Stimulated activated CD8-positive, alpha-beta memory T cell treated with anti-CD3 and anti-CD28 coated beads, Interleukin-4, amount 100 ng/mL, for 4 hours (primary cell): ENCODE measurements at places on chromosomes 16 and 17.

DNA sequence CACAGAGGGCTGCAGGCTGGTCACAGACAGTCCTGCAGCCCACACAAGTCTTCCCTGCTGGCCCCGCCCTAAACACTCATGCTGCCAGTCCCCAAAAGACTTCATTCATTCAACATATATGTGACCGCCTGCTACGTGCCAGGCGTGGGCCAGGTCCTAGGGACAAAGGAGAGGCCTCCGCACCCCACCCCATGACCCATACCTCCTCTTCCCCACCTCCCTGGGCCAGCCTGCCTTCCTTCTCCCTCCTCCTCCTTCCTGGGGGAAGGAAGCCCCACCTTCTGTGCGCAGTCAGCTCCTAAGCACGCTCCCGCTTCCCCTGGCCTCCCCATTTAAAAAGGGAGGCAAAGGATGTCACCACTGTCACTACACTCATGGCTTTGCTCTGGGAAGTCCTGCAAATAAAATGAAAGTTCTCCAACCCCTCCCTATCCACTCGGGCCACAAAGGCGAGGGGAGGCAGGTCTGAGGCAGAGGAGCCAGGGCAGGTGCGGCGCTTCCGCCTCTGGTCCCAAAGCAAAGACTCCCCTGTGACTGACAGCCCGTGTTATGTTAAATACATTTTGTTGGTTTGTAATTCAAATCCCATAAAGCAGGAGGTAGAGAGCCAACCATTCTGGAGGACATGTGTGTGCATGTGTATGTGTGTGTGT is 9.0 kb downstream of the DNAAF8 start:
- DNase-seq: no peak

GRCh38 chr17:64506576-64507412 is at the start of gene CEP95:
Gene CEP95, plus strand, starts transcription at chr17:64506977. Its CDS starts 121 bp downstream, at chr17:64507098.
- DNase-seq: peak; percentile 94

- no peak for DNase-seq
Observed at GRCh38 chr16:49578435-49579024, 204.9 kb downstream of the C16orf78 start.

DNA sequence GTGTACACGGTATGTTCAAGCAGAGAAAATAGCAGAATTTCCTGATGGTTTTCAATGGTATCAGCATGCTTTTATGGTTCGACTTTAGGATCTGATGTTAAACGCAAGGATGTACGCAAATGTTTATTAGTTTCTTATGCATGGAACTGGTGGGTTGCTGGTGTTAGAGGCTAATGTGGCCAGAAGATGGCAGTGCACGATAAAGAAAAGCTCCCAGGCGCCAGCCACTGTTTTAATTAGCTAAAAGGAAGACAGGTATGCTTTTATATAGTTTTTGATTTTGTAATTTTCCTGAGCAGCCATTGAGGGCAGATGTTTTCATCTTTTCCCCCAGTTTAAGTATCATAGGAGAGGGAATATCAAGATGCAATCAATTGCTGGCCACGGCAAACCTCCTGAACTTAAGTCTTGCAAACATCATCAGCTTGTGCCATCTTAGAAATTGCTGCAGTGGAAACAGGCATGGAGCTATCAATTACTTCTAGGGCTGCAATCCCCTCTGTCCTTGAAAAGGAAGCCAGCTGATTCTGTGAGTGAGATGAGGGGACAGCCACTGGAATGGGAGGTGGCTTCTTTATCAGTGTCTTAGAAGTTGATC is 648.5 kb upstream of the RBFOX1 start:
- no peak for DNase-seq

DNA sequence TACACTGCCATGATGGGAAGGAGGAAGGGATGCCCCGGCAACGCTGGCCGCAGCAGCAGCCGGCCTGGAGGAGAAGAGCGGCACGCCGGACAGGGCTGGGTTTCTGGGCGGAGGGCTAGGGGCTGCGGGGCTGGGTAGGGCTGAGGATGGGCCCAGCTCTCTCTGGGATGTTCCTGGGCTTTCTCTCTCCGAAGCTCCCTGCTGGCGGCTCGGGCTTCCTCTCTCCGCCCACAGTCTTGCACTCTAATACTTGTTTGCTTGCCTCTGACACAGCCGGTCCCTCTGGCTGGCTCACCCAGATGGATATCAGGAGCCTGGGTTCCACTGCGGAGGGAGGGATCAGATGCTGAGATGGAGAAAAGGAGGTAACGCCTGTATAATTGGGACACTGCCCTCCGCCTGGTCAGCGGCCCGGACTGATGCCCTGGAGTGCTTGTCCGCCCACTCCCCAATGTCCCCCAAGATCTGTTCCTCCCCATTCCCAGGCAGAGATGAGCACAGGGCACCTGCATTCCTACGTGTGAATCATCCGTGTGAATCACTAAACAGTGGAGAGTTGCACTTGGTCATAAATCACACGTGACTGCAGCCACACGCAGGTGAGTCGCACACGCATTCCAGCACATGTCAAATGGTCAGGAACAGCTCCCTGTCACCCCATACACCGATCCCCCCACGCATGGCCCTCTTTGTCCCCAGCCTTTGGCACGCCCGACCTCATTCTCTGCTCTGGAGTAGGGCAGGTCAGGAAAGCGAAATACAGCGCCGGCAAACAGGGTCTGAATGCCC is at the start of gene ALOXE3:
Gene ALOXE3, minus strand, starts transcription at position 535 of the 789 bp plus-strand sequence. Its CDS starts 524 bp downstream, at position 11.
- DNase-seq: no peak

DNA sequence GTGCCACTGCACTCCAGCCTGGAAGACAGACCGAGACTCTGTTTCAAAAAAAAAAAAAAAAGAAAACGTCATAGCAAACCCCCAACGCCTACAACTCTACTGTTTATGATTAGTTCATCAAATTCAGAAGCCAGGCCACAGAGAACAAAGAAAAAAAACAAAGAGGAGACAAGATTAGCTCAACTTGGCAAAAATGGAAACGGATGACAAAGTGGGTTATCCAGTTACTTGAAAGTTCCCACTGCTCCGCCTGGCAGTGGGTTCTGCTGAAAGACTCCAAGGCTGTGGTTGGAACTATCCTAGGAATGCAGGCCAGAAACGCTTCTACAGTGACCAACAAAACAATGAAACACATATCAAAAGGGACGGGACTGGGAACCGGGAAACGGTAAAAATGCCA is 53.1 kb downstream of the MRM3 start:
- DNase-seq: no peak

DNA sequence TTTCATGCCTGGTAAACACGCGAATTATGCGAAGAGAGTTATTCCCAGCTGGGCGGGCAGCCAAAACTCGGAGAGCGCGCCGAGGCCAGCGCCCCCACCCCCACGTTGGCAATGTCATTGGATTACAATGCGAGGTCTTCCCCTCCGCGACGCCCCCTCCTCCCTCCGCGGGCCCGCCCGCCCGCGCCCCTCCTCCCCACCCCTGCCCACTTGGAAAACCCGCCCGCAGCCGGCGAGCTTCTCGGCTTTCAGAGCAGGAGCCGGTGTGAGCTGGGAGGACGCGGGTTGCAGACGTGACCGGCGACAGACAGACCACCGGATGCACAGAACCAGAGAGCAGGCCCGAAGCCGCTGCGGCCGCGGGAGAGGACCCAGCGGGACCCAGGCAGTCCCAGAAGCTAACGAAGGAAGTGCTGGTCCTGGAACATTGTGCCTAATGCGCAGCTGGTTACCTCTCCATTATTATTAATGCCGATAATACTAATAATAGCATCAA is 4.0 kb downstream of the NOG start:
- no peak for DNase-seq

- no peak for DNase-seq
Observed at GRCh38 chr16:80993307-80993706, 13.4 kb downstream of the CMC2 start.

DNA sequence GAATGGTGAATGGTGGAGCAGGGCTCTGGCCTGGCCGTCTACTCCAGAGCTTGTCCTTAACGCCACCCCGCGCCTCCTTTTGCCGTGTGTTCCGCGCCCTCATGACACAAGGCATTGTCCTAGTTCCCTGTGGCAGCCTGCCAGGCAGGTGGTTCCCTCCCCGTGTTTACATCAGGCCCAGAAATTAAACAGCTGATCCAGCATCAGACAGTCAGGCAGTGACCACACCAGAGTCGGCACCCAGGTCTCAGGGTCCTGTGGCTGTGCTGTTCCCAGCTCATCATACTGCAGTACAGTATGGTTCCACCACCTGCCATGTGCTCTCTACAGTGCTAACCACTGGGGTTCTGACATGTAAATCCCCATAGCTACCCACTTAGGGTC is 119.7 kb downstream of the RAB11FIP4 start:
- DNase-seq: no peak

DNA sequence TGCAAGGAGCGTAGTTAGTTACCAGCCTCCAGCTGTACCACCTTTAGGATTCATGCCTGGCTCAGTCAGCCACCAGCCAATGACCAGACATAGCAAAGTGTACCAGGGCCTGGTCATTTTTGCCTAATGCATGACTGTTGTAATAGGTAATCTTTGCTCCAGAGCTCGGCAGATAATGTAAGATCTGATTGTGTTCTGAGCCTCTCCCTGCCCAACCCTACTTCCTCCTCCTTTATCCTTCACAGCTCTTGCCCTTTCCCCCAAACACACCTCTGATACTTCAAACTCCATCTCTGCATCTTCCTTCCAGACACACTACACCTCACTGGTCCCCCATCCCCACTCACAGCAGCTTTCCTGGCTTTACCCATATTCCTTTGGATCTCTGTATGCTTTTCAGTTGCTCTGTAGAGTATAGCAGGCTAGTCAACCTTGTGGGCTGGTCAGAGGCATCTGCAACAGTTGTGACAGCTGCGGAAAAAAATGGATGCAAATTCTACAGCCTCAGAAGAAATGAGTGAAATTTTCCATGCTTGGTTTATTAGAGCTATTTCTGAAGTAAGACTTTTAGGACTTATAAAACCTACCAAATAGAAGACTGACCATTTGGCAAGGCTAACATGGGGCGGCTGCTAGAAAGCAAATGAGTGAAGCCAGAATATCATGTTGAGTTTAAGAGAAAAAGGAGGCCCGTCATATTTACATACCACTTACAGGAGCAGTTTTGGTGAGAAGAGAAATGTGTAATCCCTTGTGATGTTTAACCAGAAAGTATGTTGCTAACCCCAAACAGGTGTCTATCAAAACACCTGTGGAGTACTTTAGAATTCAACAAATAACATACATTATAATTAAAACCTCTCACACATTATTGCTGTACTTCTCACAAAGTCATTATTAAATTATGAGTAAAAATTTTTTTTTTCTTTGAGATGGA is 19.9 kb upstream of the C16orf87 start:
- no peak for DNase-seq

GRCh38 chr16:58425245-58425644 is 33.0 kb downstream of the GINS3 start:
- DNase-seq: no peak

DNA sequence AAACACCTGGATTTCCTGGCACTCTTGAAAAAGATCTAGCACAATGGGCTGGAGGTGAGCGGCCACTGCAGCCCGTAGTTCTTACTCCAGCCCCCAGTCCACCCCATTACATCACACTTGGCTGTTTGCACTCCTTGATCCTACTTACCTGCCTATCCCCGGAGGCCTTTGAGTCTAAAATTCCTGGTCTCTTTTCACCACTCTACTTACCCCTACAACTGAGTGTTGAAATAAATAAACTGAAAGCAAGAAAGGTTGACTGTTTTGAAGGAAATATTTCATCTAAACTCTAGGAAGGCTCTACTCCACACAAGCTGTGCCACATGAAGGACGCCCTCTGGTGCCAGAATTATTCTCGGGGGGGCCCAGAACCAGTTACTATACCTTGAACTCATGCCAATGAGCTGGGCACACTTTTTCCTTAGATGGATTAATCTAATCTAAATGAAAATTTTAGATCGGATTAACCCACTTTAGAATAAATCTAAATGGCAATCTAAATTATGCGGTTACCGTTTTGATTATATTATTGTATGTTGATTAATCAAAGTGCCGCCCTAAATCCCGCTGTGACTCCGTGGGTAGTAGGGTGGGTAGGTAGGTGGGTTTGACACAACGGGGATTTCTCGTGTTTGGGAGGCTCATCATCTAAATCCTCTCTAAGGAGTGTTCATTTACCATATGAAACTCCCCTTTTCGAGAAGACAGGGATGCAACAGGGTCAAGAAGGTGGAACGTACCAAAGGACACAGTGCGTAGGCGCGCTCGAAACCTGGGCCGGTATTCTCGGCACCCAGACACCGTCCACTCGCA is 651 bp upstream of the EIF1 start:
- DNase-seq: no peak

DNA sequence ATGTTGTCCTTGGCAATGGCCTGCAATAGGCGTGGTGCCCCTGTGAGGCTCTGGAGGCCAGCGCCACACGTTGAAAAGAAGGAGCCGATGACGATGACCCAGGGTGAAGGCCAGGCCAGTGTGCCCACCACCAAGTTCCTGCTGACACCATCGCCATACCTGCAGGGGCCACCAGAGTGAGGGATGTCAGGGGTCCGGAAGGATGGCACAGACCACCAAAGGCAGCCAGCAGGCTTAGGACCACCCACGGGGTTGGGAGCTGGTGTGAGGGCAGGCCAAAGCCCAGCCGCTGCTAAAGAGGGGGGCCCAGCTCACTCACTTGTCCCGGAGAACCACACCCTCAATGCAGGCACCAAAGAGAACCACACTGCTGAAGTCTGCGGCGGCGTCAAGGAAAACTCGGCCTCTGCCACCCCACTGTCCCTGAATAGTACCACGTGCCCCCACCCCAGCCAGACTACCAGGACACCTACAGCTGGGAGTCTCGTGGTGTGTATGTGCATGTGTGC is 6.5 kb upstream of the LCAT start:
- DNase-seq: no peak

DNA sequence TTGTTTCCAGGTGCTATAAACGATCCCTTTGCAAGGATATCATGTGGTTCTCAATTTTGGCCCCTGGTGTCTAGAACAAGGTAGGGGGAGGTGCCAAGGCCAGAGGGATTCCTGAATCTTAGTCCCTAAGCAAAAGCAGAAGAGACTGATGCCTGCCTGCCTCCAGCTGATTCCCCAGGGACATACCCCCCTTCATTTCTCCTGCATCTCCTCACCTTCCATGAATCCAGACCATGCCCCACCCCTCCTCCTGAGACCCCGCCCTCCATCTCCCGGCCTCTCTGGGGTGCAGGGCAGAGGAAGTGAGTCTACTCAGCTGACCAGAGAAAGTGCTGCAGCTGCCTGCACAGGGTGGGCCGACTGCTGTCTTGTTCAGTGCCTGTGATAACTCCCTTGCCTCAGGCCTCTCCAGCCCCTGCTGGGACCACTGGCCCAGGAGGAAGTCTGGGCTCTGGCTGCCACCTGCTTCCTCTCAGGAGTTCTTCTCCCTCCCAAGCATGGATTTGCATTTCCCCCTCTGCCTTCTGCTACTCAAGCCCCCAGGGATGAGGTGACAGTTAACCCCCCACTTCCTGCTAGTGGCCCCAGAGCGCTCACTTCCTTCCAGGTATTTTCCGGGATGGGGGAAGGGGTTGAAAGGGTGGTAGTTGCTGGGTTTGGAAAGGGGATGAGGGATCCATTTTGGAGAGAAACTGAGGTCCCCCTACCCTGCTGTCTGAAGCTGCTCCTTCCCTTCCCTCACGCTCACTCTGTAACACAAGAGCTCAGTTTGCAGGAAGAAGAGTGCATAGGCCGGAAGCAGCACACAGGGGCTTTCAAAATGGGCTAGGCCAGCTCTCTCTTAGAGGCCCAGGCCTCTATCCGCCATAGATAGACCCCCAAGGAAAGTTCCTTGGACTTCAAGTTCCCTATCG is 10.5 kb upstream of the TSPOAP1 start:
- DNase-seq: no peak
